Uterus (tissue), 4 donors: ENCODE measurements at places on chromosomes 13 and 19.
A peak's percentile ranks its signal among the peaks of the same experiment; 100 is the strongest.

- peak; percentile 87 for DNase-seq
- no peaks in the 10 kb centered on the region for H3K27me3 ChIP-seq
- no peaks in the 10 kb centered on the region for H3K36me3 ChIP-seq
- H3K4me1 ChIP-seq: peaks cover 17% of the 10 kb centered on the region
These were observed 18.7 kb downstream of the PAF1 start for GRCh38 chr19:39372047-39372802.

GRCh38 chr19:38062959-38063761, 156.2 kb downstream of the SIPA1L3 start:
- H3K27me3 ChIP-seq: no peaks in the 10 kb centered on the region
- H3K36me3 ChIP-seq: no peaks in the 10 kb centered on the region
- no peaks in the 10 kb centered on the region for H3K4me1 ChIP-seq
- no peak overlapping the region for H3K27ac ChIP-seq
- H3K4me3 ChIP-seq: no peak overlapping the region

DNA sequence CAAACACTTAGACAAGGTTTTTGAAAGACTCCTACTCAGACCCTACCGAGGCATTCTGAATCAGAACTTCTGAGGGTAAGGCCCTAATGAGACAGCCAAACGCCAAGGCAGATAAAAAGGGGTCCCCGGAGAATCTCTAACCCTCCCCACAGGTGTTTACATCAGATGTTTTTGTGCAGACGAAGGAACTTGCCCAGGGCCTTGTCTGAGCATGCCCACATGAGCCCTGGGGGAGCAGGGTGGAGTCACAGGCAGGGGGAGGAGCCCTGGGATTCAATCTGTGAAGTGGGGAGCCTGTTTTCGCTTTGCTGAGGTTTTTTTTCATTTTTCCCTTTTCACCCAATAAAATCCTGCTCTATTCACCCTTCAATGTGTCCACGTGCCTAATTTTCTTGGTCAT, 61.6 kb upstream of the MED4 start:
- H3K4me1 ChIP-seq: no peaks in the 10 kb centered on the region
- H3K27me3 ChIP-seq: no peaks in the 10 kb centered on the region
- H3K4me3 ChIP-seq: no peak overlapping the region
- no peak for DNase-seq
- no peaks in the 10 kb centered on the region for H3K36me3 ChIP-seq

DNA sequence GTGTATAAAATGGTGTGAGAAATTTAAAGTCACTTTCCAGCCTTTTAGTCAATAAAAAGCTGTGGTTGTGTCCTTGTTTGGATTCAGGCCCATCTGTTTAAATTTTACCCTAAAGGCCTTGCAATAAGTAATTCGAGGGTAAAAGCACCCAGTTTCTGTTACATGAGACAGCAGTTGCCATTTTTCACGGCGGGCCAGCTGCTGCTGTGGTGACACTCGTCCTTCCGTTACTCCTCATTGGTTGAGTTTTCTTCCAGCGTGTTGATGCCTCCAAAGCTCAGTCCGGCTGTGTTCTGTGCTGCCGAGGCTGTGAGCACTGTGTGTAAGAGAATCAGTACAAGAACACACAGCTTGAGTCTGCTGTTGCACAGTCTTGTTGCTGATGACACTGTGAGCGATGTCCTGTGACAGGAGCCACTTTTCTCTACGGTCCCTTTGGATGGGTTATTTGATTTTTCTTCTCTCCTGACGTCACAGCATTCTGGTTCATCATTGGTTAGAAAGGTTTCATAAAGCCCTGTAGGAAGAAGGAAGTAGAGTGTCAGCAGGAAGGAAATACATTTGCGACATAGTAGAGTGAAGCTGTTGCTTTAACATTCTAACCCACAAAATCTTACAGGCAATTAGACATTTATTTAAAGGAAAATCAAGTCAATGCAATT, 602.5 kb upstream of the ARGLU1 start:
- H3K27ac ChIP-seq: no peak overlapping the region
- no peak overlapping the region for H3K4me3 ChIP-seq
- no peak for DNase-seq

GRCh38 chr19:34241513-34242337, 12.6 kb upstream of the GARRE1 start:
- H3K4me1 ChIP-seq: no peaks in the 10 kb centered on the region
- H3K4me3 ChIP-seq: no peak overlapping the region
- no peaks in the 10 kb centered on the region for H3K27me3 ChIP-seq
- no peaks in the 10 kb centered on the region for H3K36me3 ChIP-seq

DNA sequence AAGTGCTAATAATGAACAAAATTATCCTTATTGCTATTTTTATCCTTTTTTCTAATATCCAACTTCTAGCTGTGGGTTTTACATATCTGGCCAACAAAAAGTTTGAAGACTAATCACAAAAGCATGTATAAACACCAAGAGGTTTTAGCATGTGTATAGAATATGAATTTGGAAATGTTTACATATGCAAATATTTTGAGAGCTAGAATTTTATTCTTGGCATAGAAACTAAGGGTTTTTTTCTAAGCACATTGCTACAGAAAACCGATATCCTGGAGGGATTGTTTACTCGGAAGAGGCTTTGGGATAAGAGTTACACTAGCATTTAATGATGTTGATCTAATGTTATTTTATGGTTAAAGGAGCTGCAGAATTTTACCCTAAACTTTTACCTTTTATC, 392.1 kb downstream of the EFNB2 start:
- no peak overlapping the region for H3K27ac ChIP-seq
- no peak overlapping the region for H3K4me3 ChIP-seq

- no peaks in the 10 kb centered on the region for H3K27me3 ChIP-seq
- peak; percentile 16 for DNase-seq
- H3K36me3 ChIP-seq: no peaks in the 10 kb centered on the region
- no peak overlapping the region for H3K27ac ChIP-seq
- no peak overlapping the region for H3K4me3 ChIP-seq
These were observed 119.5 kb upstream of the MCF2L start for GRCh38 chr13:112849500-112849899.

GRCh38 chr19:45076029-45076850, at the start of gene ZNF296:
TSS of gene ZNF296 (minus strand) at chr19:45076478. CDS start at chr19:45076373, 105 bp downstream.
- peak within 1 kb of the TSS; percentile 22 for H3K4me3 ChIP-seq
- peak; percentile 51 for DNase-seq
- no peaks in the 10 kb centered on the region for H3K36me3 ChIP-seq
- no peak within 1 kb of the TSS for H3K27ac ChIP-seq
